ENCODE measurements at places on chromosomes 5 and 9. TPM values are rescaled to one million over a fixed set of nuclear protein-coding genes. Genes with fewer than 3 reads are reported as not detected.

The DOCK2 gene
- total RNA-seq, result 1.6 TPM

The CDC25C gene
- total RNA-seq, result 0.09 TPM

The ADRB2 gene
- 0.55 TPM for total RNA-seq

The ADAMTSL2 gene
- total RNA-seq, result 2.2 TPM

The PCDHGA6 gene
- 2.2 TPM for total RNA-seq

The HMGCR gene
- 11.9 TPM for total RNA-seq

The CDX1 gene
- total RNA-seq, result 0.13 TPM

The SLC34A3 gene
- 0.19 TPM for total RNA-seq

The SV2C gene
- 0.13 TPM for total RNA-seq

The ADRA1B gene
- 0.31 TPM for total RNA-seq

The GRM6 gene
- total RNA-seq, result not detected

The COX7C gene
- total RNA-seq, result 239 TPM

The FGD3 gene
- total RNA-seq, result 10.4 TPM

The TMEFF1 gene
- total RNA-seq, result 0.32 TPM

The SHOC1 gene
- total RNA-seq, result 0.09 TPM

The ANKDD1B gene
- total RNA-seq, result 0.79 TPM

The OLFML2A gene
- total RNA-seq, result 3.0 TPM

The NANS gene
- 24.5 TPM for total RNA-seq

Data from pancreas (tissue), 10 donors.